ENCODE measurements at places on chromosomes 6 and 20.
A peak's percentile ranks its signal among the peaks of the same experiment; 100 is the strongest.

- DNase-seq, result no peak
Measured at GRCh38 chr20:49310705-49311104, 32.8 kb upstream of the ZNFX1 start.

DNA sequence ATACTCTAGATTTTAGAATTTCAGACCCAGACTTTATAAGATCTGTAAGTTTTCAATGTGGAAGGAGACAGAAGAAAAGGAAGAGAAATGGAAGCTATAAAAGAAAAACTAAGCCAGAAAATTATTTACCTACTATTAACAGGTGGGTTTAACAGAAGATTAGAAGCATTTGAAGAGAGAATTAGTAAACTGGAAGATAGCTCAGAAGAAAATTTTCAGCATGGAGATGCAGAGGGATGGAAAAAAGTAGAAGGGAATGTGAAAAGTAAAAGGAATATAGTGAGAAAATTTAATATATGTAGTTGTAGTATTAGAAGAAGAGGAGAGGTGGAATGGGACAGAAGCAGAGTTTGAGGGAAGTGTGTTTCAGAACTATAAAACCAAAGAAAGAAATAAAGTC is 56.1 kb downstream of the QKI start:
- DNase-seq, result no peak

DNA sequence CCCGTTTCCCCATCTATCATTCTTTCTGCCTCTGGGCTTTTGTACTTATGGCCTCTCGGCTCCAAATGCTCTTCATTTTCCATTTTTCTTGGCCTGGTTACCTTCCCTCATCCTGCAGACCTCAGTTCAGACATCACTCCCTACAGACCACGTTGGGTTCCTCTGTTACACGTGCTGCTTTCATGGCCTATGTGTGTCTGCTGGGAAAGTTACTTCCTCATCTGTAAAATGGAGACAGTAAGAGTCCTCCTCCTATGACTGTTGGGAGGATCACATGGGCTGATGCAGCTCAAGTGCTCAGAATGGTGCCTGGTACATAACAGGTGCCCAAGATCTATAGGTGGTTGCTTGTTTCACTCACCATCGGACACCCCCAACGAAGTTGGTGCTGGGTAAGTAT is 13.5 kb downstream of the KCNK17 start:
- DNase-seq, result no peak

GRCh38 chr20:2118783-2119182 is 17.2 kb downstream of the STK35 start:
- DNase-seq, result no peak

DNA sequence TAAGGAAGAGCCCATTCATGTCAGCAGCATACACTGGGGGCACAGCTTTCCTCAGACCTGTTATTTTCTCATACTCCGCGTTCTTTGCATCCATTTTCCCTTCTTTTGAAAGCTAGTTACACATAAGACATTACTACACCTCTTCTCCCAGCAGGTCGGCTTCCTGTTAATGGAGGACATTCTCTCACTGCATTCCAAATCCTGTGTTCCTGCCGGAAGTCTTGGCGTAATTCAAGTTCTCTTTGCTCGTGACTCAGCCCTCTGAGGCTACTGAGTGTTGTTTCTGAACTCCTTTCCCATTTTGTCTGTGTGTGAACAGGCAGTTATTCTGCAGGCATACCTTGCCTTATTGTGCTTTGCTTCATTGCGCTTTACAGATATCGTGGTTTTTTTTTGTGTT is 97.5 kb upstream of the ZBTB24 start:
- no peak for DNase-seq

DNA sequence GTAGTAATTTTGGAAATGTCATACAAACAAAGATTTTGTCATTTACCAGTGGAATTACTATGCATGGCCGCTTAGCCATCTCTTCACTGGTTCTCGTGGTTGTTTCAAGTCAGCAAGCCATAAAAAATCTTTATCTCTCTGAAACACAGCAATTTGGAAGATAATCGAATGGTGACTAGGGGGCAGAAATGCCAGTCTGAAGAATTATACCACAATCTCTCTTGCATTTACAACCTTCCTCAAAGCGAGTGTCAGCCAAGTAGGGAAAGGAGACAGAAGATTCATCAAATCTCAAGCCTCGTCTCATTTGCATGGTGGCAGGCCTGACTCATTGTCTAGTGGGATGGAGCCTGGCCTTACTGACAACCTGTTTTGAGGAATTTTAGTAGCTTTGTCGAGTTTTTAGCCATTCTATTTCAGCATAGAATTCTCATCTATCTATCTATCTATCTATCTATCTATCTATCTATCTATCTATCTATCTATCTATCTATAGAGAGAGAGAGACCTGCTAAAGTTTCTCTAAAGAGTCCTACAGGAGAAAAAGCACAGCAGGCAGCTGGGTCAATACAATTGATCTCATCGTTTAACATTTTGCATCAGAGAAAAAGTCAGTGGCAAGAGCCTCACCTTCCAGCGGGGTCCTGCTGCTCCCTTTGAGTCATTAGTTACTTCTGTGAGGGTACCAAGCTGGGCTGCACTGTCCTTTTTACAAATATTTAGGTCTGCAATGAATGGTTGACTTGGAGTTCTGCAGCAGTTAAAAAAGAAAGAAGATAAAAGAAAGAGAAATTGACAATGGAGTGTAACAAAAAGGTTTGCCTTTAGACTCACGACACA is 572.8 kb downstream of the TFAP2A start:
- DNase-seq, result no peak

DNA sequence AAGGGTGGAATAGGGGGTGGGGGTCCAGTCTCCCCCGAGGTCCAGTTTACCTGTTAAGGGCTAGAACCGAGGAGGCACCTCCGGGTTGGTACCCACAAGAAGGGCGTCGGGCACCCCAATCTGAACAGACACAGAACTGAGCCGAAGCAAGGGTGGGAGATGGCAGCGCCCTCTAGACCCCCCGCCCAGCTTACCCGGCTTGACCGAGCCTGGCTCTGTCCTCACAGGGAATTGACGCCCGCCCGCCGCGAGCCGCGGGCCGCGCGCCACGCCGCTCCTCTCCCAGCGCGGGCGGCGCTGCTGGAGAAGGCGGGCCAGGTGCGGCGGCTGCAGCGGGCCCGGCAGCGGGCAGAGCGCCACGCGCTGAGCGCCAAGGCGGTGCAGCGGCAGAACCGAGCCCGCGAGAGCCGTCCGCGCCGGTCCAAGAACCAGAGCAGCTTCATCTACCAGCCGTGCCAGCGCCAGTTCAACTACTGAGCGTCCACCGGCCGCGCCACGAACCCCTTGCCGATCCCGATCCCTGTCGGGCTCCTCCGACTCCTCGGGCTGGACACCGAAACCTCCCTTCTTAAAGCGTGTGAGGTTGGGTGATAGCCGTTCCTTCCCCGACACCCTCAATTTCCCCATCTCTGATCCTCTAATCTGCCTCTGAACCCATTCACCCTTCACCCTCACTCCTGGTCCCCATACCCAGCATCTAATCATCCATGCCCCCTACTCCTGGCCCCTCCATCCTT is 5.9 kb downstream of the TP53INP2 start:
- DNase-seq, result no peak

GRCh38 chr6:124970243-124970642 is 8.0 kb downstream of the RNF217 start:
- DNase-seq, result no peak

GRCh38 chr6:150079604-150080003 is 10.7 kb upstream of the ULBP3 start:
- no peak for DNase-seq

GRCh38 chr20:47568019-47568418 is 66.3 kb downstream of the NCOA3 start:
- no peak for DNase-seq

DNA sequence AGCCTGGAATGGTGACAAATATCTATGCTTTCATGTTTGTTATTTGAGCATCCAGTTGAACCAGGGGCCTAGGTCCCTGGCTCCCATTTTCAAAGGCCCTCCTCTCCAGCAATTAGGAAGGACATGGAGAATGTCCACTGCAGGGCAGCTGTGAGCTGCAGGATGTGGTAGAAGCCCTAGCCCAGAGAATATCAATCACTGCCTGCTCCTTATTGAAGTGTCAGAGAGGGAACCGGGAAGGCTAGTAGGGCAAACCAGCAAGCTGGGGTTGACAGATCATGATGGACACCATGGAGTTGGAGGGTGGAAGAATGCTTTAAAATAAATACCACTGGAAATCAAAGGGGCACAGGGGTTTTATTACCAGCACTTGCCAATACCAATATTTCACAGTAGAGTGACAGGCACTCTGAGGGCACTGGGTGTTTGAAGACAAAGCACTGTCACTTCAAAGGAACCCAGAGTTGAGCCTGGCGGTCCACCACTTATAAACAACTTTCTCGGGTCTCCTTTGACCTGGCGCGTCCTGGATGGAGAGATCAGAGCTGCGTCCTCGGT is 47.7 kb downstream of the ZNF831 start:
- DNase-seq, result no peak

DNA sequence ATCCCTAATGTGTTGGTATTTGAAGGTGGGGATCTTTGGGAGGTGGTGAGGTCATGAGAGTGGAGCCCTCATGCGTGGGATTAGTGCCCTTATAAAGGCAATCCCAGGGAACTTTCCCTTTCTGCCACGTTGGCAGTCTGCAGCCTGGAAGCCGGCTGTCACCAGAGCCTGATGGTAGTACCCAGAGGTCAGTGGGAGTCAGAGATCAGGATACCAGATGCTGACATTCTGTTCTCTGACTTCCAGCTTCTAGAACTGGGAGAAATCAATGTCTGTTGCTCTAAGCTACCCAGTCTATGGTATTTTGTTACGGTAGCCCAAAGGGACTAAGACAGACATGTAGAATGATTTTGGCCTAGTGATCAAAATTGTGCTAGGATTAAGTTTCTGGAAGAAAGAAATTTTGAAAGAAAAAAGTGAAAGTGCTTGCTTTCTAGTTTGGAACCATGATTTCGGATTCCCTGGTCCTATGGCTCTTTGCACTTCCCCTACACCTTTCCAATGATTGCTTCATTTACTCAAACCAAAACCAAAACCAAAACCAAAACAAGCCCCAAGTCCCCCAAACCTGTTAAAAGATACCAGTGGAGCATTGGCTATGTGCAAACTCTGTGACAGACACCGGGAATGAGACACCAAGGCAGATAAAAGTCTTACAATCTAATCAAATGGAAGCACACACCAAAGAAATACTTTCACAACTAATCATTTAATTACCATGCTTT is 173.7 kb upstream of the ZNF217 start:
- no peak for DNase-seq

DNA sequence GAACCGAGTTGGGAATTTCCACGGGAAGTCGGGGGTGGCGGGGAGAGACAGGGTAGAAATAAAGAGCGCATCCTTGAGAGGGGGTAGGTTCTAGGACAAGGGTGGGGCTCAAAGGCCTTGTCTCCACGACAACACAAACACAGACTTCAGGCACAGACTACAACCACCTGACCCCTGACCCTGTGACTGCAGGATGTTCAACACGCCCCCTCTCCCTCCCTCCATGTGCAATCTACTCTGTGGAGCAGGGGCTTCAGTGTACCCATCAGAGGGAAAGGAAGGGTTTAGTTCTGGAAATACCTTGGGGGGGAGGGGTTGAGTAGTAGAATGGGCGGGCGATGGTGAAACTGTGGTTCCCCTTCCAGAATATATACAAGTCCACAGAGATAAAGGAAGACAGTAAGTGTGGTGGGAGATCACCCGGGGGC is 651 bp upstream of the TAPBP start:
- peak; percentile 33 for DNase-seq

DNA sequence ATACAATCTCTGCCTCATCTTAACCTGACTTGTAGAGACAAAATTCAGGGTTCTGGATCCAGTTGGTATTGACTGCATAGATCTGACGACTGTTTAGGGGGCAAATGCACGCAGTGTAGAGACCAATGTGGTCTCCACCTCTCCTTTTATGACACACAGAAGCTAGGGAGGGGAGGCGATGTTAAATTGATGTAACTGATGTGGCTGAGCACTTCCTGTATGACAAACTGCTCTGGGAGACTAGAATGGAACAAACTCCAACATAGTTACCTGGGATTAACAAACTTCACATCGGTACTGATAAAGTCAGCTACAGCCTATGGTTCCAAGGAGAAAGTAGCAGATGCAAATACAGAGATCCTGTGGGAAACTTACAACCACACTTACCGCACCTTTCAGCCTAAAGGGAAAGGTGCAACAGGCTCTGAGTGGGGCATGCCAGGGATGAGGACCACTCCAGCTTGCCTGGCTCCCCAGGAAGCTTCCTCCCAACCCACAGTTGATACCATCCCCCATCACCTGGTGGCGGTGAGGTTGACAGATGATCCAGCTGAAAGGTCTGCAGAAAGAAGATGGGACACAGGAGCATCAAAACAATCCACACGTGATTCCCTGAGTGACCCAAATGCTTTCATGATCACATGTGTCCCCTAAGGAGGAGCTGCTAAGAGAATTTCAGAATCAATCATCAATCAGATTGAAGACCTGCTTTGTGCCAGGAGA is 60.6 kb upstream of the MRPS10 start:
- DNase-seq, result no peak

GRCh38 chr20:36101192-36101591 is 53.3 kb upstream of the EPB41L1 start:
- no peak for DNase-seq

- no peak for DNase-seq
Measured at GRCh38 chr6:134065706-134066105, 13.3 kb upstream of the SLC2A12 start.

DNA sequence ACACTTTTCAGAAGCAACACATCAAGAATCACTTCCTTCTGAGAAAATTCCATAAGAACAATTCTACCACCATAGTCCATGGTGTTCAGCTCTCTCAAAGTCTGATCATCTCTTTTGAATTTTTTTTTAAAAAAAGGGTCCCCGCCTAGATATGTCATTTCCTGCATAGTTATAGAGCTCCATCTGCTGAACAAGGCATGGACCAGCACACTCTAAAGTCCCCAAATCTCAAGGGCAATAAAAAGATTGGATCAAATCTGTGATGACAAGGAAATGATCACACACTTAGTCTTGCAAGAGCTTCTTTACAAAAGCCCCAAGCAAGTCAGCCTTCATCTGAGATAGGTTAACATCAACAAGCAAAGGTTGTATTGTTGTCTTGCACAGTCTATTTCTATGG is 100.7 kb upstream of the STMND1 start:
- no peak for DNase-seq

DNA sequence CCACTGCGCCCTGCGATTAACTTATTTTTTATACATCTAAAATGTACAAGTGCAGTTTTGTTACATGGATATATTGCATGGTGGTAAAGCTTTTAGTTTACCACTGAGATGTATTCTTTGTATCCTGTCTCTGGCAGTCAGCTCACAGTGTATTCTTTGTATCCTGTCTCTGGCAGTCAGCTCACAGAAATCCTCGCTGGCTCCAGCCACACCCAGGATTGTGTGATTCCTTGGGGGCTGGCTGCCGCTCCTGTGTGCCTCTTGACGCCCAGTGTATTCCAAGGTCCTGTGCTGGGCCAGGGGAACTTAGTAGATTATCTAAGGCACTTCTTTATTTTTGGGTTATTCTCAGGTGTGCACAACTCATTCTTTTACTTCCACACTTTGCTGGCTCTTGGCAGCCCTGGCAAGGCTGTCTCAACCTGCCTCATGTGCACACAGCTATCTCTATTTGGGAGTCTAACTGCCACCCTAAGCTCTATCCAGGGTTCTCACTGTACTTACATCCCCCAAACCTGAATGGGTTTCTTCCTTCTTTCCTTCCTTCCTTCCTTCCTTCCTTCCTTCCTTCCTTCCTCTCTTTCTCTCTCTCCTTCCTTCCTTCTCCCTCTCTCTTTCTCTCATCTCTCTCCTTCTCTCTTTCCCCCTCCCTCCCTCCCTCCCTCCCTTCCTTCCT is 12.4 kb upstream of the RNF24 start:
- no peak for DNase-seq

Measured in activated naive CD4-positive, alpha-beta T cell (primary cell).